ENCODE measurements at places on chromosomes 4 and X.

DNA sequence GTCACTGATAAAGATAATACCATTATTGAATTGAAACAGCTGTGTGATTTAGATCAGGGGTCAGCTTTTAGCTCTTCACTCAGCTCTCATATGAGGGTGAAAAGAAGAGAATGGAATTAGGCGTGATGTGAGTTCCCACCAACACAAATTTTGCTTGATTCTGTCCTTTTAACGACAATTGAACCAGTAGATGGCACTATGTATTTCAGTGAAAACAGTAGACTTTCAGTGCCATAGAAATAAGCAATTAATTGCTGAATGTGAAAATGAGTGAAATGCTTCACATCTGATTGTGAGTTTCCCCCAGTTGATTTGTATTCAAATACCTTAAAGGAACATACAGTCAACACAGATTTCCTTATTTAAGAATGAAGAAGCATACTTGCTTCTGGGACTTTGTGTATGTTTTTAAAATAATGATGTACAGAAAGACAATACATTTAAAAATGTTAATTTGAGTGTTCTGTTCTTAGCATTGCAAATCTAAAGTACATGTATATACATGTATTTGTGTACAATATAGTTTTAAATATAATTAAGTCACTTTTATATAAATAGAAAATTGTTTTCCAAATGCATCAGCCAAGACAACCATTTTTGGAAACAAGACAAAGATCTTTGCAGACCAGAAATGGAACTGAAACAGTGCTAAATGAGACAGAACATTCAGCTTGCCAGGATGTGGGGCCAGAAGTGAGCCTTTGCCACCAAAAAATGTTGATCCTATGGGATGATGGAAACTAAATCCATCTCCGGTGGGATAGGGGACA is 178.8 kb downstream of the SNCA start:
- peak; percentile 61 for DNase-seq

- DNase-seq, result no peak
Measured at GRCh38 chr4:174173360-174173759, 110.1 kb downstream of the FBXO8 start.

DNA sequence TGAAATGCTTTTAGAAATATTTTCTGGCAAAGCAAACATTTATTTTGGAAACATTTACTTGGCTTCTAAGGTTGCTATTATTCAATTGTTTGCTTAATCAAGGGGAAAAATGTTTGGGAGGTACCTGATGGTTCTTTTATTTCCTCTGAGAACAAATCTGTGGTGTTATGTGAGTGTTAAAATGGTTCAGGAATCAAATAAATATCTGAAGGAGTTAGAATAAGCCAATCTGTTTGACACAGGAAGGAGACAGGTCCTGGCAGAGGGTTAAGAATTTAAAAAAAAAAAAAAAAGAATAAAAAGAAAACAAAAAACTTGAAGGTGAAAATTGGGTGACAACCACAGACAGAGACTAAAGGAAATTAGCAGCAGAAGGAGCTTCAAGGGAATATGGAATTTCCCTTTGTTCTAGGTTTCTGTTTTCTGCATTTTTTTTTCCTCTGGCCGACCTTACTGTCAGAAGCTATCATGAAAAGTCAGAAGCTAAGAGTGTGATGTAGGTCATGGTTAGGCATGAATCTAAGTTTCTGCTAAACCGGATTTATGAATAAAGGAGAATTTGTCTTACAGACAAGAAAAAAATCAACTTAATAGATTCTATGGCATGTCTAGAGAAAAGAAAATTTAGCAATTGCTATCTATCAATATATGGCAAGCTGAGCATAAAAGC is 78.6 kb upstream of the PNPLA4 start:
- DNase-seq, result no peak

DNA sequence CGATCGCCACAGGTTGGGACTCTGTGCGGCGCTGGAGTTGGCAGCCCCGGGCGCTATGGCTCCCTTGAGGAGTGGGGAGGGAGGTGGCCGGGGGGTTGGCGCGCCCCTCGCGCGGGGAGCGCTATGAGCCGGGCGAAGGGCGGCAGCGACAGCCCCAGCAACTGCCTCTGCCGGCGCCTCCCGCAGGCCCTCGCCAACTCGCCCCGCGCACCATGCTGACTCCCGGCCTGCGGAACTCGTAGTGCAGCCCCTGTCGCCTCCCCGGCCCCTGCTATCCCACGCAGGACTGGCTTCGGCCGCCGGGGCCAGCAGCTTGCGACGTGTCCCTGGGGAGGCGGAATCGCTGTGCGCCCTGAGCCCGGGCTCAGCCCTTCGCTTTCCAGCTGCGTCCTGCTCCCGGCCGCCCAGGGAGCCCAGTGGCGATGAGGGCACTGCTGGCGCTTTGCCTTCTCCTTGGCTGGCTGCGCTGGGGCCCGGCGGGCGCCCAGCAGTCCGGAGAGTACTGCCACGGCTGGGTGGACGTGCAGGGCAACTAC is 415 bp downstream of the SHISA3 start:
- DNase-seq, result peak; percentile 43

- DNase-seq, result no peak
Measured at GRCh38 chrX:47648376-47648775, 2.0 kb downstream of the ELK1 start.

DNA sequence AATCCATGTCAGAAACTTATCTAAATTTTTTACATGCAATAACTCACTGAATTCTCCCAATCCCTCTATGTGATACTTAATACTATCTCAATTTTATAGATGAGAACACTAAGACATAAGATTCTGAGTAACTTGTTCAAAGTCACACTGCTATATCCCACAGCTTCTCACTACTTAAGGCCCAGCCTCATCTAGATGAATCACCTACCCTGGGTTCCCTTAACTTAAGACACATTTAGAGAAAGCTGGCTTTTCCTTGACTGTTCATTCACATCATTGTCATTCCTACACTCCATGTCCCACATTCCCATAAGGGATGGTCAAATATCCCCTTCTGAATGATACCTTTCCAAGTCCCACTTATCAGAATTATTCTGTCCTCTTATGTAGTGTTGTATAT is 21.0 kb downstream of the TNIP3 start:
- no peak for DNase-seq

DNA sequence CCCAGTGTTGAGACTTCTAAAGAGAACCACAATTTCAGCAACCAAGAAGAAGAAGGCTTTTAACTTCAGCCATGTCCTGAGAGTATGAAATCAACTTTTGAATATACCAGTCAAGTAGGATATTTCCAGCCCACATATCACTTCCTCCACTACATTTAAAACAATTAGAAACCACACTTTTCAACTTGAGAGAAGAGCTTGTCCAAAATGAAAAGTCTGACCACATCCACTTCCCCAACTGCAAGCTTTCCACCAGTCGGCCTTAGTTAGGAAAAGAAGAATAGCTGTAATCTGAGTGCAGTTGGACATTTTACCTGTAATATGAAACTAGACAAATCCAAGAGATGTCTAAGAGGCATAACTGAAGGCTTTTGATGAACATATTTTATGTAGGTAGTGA is 101.9 kb upstream of the SLC7A11 start:
- DNase-seq, result no peak

- DNase-seq, result no peak
Measured at GRCh38 chrX:139204571-139204897, 326.0 kb upstream of the F9 start.

- DNase-seq, result no peak
Measured at GRCh38 chrX:26352891-26353430, 137.0 kb downstream of the MAGEB5 start.

- DNase-seq, result no peak
Measured at GRCh38 chrX:30990361-30990760, 81.5 kb downstream of the FTHL17 start.

- DNase-seq, result no peak
Measured at GRCh38 chr4:172726001-172726423, 442.6 kb upstream of the GALNT7 start.

DNA sequence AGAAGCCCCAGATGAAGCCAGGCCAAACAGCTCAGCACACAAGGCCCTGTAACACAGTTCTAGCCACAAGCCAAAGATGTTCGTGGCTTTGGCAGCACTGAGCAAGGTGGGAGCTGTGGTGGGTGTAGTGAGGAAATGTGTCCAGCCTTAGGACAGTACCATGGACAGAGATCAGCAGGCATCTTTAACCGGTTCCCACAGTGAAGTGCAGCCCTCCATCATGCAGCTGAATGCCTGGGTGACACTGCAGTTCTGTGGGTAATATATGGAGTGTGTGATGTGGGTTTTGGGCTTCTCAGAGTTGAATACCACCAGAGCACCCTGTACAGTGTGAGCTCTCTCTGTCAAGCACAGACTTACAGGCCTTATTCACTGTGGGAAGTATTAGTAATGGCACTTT is 6.0 kb upstream of the NEXMIF start:
- peak; percentile 5 for DNase-seq

- DNase-seq, result no peak
Measured at GRCh38 chr4:86595426-86595805, 1.3 kb downstream of the PTPN13 start.

GRCh38 chr4:184538023-184538599 is 63.8 kb upstream of the IRF2 start:
- DNase-seq, result peak; percentile 41

DNA sequence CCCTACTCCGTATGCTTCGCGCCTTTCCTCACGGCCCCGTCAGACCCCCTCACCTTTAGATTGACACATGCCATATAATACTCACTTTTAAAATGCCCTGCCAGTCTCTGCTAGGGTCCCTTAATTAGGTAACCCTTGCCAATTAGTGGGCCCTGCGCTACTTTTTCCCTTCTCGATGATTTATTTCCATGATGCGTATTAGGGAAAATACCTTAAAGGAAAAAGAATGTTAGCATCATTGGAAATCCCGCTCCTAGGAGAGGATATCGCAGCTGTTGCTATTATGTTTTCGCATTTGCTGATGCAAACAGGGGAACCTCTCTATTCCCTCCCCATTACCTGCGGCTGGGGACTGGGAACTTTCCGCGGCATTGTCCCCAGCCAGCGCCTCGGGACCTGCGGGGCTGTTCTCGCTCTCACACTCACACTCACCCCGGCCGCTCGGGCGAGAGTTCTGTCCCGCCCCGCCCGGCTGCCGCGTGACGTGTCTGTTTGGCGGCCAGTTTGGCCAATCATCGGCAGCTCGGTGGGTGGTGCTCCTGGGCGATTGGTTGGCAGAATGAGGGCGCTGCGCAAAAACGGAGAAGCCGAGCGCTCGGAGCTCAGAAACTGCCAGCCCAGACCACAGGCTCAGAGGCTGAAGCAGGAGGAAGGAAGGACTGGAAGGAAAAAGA is at the start of gene PCDH10:
PCDH10 (plus strand) TSS at position 605 of the 674 bp plus-strand sequence. CDS start 847 bp downstream, outside the sequence.
- DNase-seq, result peak; percentile 96

GRCh38 chrX:71320126-71320525 is 18.6 kb downstream of the ITGB1BP2 start:
- DNase-seq, result no peak
